GM12865 (cell line): ENCODE measurements at places on chromosomes 1 and 21.
A peak's percentile ranks its signal among the peaks of the same experiment; 100 is the strongest.

DNA sequence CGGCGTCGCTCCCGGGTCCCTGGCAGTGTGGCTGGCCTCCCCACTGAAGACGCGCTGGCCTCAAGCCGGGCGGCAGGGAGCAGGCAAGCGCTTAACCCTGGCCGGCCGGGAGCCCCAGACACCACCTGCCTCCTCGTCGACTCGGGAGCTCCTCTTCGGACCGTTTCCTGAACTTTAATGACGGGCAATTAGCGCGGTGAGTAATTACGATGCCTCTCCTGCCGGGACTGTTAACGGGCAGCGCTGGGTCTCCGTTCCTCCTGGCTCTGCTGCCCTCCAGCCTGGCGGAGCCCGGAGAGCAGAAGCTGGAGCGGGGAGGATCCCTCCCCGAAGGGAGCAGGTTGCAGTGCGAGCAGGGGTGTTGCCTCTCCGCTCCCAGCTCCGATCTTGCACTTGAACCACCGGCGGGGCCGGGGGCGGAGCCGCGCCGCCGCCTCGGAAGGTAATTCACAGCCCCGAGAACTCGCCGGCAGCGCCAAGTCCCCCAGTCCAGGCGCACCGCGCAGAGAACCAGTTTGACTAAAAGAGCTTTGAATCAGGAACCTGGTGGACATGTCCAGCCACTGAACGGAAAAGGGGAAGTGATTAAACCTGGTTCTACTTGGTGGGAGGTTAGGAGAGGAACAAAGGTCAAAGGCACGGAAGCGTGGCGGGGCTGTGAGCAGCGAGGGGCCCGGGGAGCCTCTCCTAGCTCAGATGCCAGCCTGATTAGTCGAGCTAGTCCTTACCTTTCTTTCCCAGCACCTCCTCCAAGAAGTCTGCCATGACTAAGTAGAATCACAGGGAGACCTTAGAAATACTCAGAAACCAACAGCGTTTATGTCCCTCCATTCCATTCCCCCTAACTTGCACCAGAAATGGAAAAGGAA is 18.3 kb upstream of the PLEKHA6 start:
- DNase-seq, result peak; percentile 27

DNA sequence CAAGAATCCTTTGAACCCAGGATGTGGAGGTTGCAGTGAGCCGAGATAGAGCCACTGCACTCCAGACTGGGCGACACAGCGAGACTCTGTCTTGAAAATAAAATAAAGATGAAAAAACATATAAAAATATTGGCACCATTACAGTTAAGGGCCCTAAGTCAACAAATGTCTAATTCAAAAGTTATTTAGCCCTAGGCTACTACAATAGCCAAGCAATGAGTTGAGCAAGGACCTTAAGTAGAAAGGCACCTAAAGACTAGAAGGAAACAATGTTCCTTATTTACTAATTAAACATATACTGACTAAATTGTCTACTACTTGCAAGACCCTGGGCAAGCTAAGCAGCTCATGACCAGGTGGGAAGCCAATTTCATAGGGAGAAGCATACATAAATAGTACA is 4.1 kb downstream of the PIK3R3 start:
- DNase-seq, result no peak

DNA sequence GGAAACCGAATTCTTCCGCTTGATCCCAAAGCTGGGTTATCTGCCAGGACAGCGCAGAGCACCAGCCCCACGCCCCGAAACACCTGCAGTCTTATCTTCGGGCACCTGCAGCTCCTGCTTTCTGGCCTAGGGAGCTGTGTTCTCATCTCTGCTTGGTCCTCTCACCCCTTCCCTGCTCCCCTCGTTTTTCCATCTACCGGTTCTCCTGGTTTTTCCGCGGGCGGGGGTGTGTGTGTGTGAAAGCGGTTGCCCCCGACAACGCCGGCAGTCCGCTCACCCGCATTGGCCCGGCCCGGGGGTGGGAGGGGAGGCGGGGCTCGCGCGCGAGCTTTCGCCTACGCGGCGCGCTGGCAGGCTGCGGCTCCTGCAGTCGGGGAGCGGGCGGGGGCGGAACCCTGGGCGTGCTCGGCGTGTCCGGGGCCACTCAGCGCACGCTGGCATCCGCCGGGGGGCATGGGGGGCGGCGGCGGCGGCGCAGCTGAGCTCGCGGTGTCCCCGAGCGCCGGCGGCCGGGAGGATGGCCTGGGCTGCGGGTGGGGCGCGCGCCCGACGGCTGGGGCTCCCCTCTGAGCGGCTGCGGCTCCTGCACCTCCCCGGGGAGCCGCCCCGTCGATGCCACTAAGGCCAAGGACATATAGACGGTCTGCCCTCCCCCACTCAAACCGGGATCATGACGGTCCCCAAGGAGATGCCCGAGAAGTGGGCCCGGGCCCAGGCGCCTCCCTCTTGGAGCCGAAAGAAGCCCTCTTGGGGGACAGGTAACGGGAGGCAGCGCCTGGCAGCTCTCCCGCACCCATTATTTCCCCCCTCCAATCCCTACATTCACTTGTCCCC is 3.2 kb downstream of the ATP8B2 start:
- peak; percentile 80 for DNase-seq

- DNase-seq, result peak; percentile 52
These were observed 8.7 kb upstream of the TDRD10 start for GRCh38 chr1:154493276-154493675.
